ENCODE measurements at places on chromosomes 6 and 20.

- DNase-seq: no peak
Observed at GRCh38 chr6:148082696-148083095, 259.9 kb upstream of the SASH1 start.

GRCh38 chr20:53826597-53827291, 233.1 kb upstream of the ZNF217 start:
- no peak for DNase-seq

- no peak for DNase-seq
Observed at GRCh38 chr6:293193-294174, 1.2 kb downstream of the DUSP22 start.

GRCh38 chr6:166435574-166435973, 52.8 kb upstream of the MPC1 start:
- DNase-seq: no peak

GRCh38 chr20:1185790-1186334, 1.1 kb upstream of the TMEM74B start:
- DNase-seq: no peak

DNA sequence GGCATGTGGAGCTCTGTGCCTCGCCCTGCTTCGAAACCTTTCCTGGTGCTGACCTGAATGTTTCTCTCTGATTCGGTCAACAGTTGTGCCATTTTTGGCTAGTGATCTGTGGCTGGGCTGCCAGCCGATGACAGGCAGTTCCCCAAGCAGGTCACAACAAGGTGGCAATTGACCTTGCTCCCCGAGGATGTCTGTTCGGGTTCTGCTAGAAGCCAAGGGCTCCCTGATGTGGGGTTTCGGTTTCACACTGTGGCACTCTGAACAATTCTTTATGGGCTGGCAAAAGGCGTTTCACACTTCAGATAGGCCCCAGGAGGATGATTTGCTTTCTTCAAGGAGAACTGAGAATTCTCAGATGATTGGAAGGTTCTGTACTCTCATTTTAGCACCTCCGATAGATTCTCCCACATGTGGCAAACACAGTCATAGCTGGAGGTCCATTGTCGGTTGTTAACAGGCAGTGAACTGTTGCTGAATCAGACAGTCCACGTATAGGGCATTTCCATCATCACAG, 135.6 kb downstream of the SLC24A3 start:
- no peak for DNase-seq

GRCh38 chr6:109503327-109504224, 20.6 kb upstream of the ZBTB24 start:
- DNase-seq: no peak

GRCh38 chr6:16482702-16483314, 244.4 kb downstream of the GMPR start:
- DNase-seq: no peak

- DNase-seq: peak; percentile 74
Observed at GRCh38 chr20:37501940-37502339, 19.1 kb upstream of the NNAT start.

DNA sequence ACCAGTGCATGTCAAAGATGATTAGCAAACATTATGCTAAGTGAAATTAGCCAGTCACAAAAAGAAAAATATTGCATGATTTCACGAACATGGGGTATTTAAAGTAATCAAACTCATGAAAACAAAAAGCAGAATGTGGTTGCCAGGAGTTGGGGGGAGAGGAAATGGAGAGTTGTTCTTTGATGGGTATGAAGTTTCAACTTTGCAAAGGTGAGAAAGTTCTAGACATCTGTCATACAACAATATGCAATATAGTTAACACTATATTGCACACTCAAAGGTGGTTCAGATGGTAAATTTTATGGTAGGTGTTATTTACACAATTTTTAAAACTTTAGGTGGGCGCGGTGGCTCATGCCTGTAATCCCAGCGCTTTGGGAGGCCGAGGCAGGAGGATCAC, 13.4 kb upstream of the GCNT2 start:
- no peak for DNase-seq

DNA sequence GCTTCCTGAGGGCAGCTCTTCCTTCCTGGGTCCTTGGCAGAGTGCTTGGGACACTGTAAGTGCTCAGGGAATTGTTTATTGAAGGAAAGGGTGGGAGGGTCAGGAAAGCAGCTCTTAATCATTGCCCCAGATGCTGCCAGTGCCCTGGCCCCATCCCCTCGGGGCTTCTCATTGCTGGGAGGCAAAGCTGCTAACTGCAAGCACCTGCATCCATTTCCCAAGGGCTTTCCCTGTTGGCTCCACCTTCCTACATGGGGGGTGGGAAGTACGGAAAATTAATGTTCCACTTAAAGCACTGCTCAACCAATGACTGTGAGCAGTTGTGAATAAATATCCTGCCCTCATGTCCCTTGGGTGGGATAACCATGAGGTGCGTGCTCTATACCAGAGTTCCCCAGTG, 56.4 kb downstream of the NDUFAF5 start:
- no peak for DNase-seq

DNA sequence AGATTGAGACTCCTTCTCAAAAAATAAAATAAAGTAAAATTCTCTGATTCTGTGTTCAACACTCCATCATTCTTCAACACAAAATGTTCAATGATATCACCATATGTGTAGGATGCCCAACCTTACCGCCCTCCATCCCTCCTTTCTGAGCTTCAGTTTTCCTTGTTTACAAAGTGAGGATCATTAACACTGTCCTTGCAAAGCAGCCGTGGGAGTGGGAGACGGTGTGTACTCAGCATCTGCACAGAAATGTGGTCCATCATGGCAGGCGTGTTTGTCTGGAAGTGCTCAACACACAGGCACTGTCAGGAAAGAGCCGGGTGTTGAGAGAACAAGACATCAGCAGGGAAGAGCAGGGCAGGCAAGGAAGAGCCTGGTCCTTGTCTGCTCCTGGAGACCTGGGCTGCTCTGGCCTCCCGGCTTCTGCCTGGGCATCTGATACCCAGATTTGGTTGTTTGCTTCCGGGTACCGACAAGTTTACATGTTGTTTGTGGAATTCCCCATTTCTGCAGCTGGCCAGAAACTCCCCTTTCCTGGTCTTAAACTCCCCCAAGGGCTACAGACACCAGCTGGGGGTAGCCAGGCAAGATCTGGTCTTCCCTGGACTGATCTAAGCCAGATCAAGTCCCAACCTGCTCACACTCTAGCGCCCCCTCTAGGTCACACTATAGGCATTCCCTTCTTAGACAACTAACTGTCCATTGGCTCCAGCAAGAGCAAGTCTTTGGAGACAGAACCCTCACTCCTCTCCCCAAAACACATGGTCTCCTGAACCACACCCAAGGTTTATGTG, 26.7 kb upstream of the TTPAL start:
- no peak for DNase-seq

DNA sequence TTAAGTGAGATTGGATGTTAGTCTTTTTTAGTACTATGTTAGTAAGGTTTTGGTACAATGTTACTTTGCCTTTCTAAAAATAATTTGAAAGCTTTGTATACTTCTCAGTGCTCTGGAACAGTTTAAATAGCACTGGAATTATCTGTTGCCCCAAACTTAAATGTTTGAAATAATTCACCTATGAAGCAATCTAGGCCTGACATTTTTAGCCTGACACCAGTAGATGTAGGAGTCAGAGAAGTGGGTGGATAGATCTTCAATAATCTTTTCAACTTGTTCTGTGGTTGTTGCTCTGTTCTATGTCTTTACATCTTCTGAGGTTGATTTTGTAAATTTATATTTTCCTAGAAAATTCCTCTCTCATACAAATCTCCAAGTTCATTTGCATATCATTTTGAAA, 103.1 kb upstream of the ADGRF1 start:
- no peak for DNase-seq

DNA sequence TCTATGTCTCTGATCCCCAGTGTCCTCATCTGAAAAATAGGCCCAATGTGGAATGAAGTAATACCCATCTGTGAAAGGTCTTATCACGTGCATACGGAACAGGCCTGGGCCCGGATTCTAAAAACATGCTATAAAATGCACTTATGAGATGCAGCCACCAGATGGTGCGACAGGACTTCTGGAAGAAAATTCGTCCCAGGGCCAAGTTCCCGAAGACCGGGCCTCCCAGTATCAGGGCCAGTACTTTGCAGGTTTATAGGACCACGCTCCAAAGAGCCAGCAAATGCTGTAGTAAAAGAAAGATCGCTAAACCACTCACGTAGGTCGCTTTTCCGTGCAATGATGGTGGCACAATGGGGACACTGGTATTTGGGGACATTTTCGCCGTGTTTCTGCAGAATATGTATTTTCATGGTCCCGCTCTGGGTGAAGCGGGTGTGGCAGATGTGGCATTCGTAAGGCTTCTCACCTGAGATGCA, 10.6 kb downstream of the CTCFL start:
- DNase-seq: peak; percentile 75

DNA sequence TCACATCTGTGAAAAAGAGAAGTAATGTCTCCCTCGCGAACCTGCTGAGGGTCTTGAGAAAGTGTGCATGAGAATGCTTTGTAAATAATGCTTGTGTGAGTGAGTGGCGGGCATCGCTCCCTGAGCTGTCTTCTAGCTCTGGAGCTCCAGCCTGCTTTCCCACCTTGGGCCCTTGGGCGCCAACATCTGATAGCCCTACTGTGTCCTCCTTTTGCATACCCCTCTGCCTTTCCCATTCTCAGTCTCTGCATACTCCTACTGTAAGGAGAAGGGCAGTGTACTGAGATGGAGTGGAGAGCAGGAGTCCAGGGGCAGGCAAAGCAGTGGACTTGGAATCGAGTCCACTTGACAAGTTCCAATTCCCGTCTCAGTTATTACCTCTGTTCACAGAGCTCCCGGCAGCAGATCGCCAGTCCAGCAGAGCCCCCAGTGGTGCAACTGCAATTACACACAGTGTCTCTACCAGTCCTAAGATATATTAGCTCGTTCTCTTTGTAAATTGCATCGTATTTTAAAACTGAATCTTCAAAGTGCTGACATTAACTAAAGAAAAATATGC, 847 bp upstream of the NCR2 start:
- no peak for DNase-seq

GRCh38 chr20:13492001-13492481, 146.7 kb downstream of the TASP1 start:
- no peak for DNase-seq

DNA sequence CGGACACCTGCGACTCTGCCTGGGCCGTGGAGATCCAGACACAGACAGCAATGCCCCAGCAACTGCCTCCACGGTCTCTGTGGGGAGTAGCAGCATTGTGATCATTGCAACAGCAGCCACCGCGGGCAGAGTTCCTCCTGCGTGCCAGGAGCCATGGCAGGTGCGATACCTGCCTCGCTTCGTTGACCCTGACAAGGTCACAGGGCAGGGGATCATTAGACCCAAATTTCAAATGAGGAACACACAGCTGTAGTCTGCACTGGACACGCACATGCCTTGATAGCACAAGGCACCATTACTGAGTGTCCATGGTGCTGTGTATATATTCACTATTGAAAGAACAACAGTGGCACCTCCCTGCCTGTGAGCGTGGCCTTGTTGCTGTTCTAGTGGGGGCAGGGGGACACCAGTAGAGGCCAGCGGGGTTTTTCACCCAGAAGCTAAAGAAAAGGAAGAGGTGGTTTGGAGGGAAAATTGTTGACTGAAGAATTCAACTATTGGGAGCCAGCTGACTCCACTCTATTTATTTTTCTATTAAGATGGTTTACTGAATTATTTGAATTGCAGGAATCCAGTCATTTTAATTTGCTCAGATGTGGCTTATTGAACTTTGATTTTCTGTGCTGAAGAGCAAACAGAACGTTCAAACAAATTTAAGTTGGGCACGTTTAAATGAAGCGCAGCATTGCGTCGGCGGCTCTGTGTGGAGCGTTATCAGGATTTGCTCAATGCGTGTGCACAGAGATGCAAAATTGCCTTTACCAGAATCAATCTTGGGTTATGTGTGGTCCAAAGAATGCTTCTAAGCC, 60.2 kb upstream of the RPS6KA2 start:
- no peak for DNase-seq

DNA sequence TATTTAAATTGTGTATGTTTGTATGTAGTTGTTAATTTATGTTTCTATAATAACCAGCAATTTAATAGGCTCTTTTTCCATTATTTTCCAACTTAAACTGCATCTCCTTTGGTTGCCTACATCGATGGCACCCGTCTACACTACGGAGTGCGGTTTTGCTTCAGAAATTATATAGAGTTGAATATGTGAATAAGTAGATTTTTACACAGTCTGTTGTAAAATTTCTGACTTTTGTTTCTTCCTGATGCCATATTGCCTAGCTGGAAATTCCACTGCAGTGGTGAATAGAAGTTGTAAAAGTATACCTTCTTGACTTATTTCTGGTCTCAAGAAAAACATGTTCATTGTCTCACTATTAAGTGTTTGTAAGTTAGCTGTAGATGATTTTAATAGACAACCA, 404.1 kb upstream of the EPHA7 start:
- DNase-seq: no peak

DNA sequence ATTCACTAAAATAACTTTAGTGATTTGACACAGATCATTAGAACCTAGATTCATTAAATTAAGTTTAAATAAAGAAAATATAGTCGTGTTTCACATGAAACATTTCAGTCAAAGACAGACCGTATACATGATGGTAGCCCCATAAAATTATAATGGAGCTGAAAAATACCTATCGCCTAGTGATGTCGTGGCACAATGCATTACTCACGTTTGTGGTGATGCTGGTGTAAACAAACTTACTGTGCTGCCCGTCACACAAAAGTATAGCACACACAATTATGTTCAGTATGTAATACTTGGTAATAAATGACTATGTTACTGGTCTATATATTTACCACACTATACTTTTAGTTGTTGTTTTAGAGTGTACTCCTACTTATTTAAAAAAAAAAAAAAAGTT, 17.3 kb downstream of the DST start:
- DNase-seq: no peak

- no peak for DNase-seq
Observed at GRCh38 chr6:111173946-111174345, 86.6 kb downstream of the SLC16A10 start.

GRCh38 chr6:56387621-56388414, 140.4 kb upstream of the COL21A1 start:
- DNase-seq: no peak

GRCh38 chr6:105278813-105279212, 99.0 kb upstream of the POPDC3 start:
- DNase-seq: no peak

GRCh38 chr6:110367825-110368224, 9.7 kb upstream of the METTL24 start:
- no peak for DNase-seq

- no peak for DNase-seq
Observed at GRCh38 chr20:12409501-12409900, 491.8 kb downstream of the BTBD3 start.

GRCh38 chr6:37279366-37280134, 21.6 kb upstream of the TMEM217 start:
- no peak for DNase-seq

DNA sequence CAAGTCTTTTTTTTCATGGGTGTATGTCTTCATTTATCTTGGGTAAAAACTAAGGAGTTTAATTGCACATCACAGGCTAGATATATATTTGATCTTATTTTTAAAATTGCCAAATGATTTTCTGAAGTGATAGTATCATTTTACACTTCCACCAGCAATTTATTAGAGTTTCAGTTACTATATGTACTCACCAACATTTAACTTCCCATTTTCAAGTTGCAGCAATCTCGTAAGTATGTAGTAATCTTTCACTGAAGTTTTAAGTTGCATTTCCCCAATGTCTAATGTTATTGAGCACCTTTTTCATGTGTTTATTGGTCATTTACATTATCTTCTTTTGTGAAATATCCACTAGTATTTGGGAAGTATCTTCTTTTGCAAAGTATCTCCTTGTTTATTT, 277.4 kb upstream of the CNR1 start:
- DNase-seq: no peak
